Caco-2 (cell line): ENCODE measurements at places on chromosomes 7 and 10. TPM values are rescaled to one million over a fixed set of nuclear protein-coding genes. Genes with fewer than 3 reads are reported as not detected.

Gene ASB13
- 37.0 and 44.8 TPM in 2 replicates for total RNA-seq

Gene NPM3
- 92.6 and 103 TPM in 2 replicates for total RNA-seq

Gene SEMA3C
- 25.8 and 32.1 TPM in 2 replicates for total RNA-seq

Gene CALHM2
- total RNA-seq: 0.52 and 0.58 TPM in 2 replicates

Gene IGF2BP3
- total RNA-seq: 124 and 127 TPM in 2 replicates

GRCh38 chr7:26399736-26400135 is 108.1 kb downstream of the SNX10 start:
- DNase-seq: no peak
- peaks cover 28% of the 10 kb centered on the region for H3K4me1 ChIP-seq
- no peaks in the 10 kb centered on the region for H3K36me3 ChIP-seq
- no peak overlapping the region for H3K4me3 ChIP-seq

GRCh38 chr7:45988405-45989057 is 67.5 kb upstream of the IGFBP3 start:
- H3K36me3 ChIP-seq: no peaks in the 10 kb centered on the region
- DNase-seq: no peak
- no peak overlapping the region for H3K27ac ChIP-seq
- H3K4me3 ChIP-seq: no peak overlapping the region

DNA sequence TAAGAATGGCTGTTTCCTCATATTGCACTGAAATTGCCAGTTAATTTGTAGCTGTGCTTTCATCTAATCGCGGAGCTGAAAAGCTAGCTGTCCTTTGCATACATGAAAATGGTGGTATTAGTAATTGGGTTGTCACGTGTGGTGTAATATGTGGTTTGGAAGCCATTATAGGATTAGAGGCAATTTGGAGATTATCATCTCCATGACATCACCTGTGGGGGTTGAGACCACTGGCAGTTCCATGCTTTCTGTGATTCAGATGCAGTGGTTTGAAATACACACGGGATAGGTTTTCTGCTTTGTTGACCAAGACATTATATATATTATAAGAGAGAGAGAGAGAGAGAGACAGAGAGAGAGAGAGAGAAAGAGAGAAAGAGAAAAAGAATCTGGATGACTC is 180.8 kb downstream of the RAB11FIP2 start:
- no peak overlapping the region for H3K27ac ChIP-seq
- no peaks in the 10 kb centered on the region for H3K27me3 ChIP-seq
- no peaks in the 10 kb centered on the region for H3K36me3 ChIP-seq
- no peaks in the 10 kb centered on the region for H3K4me1 ChIP-seq
- DNase-seq: no peak
- no peak overlapping the region for H3K4me3 ChIP-seq

DNA sequence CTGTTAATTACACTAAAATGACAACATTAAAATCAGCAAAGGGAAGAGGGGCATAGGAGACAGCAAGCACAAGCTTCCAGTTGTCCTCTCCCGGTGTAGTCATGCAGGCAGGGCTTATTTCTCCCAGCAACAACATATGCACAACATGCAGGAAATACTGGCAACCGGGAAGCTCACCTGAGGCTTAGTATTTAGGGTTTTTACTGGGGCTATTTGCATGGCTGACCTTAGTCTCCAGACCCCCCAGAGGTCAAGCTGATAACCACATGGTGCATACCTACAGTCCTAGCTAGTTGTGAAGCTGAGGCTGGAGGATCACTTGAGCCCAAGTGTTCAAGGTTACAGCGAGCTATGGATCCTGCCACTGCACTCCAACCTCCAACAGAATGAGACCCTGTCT is 12.8 kb upstream of the JMJD1C start:
- no peak for DNase-seq
- 0 out of 2 replicates have a peak, but pooled peaks cover 3% of the 10 kb centered on the region for H3K36me3 ChIP-seq
- H3K4me3 ChIP-seq: no peak overlapping the region
- H3K4me1 ChIP-seq: peaks cover 8% of the 10 kb centered on the region
- H3K27me3 ChIP-seq: no peaks in the 10 kb centered on the region

DNA sequence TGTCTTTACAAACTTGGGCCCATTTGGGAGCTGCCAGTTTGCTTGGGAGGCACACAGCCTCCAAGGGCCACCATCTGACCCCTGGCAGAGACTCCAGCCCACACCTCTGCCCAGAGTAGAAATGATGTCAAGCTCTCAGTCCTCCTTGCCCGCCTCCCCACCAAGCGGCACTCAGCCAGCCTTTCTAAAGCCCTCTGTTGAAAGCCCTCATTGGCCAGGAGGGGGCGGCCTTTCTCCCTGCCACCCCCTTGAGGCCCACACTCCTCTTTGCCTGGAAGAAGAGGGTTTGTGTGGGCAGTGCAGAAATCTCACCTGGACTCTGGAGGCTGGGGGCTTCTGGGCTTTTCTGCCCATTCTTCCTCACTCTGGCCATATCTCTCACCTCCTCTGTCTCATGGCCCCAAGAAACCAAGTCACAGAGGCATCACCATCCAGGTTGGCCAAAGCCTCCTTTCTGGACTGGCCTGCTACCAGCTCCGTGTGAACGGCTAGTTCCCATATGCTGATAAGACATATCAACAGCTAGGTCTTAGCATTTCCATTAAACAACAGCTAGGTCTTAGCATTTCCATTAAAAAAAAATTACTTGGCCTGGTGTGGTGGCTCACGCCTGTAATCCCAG is 36.1 kb downstream of the UBTD1 start:
- H3K27ac ChIP-seq: no peak overlapping the region
- peaks cover 7% of the 10 kb centered on the region for H3K4me1 ChIP-seq
- no peaks in the 10 kb centered on the region for H3K36me3 ChIP-seq
- DNase-seq: peak; percentile 39

- H3K36me3 ChIP-seq: peaks cover 3% of the 10 kb centered on the region; the same call in 1 of the 2 replicates
- H3K4me1 ChIP-seq: peaks cover 73% of the 10 kb centered on the region
- no peak for DNase-seq
- no peaks in the 10 kb centered on the region for H3K27me3 ChIP-seq
Measured at GRCh38 chr10:93462371-93462770, 19.8 kb downstream of the MYOF start.

DNA sequence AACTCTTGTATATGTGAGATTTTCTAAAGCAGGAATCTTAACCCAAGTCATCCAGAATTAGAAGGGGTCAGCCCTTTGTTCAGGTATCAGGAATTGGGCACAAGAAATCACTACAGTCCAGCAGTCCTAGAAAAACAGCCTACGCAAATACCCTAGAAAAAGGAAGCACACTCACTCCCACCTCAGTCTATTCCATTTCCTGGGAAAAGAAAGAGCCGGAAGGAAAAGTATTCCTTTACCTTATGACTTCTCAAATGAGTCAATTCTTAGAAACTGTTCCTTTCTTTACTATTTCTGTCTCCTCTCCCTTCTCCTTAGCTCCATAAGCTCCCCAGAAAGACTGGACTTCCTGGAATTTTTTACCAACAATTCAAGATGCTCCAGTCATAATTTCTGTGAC is 62.7 kb downstream of the DNAJC12 start:
- no peaks in the 10 kb centered on the region for H3K36me3 ChIP-seq
- H3K4me3 ChIP-seq: no peak overlapping the region
- no peaks in the 10 kb centered on the region for H3K27me3 ChIP-seq
- no peaks in the 10 kb centered on the region for H3K4me1 ChIP-seq
- DNase-seq: no peak

DNA sequence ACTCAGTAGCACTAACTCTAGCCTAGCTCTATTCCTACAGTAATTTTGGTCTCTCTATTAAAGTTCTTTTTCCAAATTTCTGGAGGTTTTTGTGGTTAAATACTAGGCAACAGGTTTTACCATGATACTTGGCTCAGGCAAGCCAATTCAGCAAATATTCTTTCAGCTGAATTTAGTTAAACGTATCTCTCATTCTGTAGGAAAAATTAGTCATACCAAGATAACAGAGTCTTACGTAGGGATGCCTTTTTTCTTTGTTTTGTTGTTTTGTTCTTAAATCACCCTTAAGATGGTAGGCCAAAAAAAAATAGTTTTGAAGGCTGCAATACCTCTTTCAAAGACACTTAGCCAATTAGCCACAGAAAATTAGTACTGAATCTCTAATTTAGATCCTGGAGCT is 180.5 kb downstream of the MAGI2 start:
- H3K4me1 ChIP-seq: peaks cover 5% of the 10 kb centered on the region; the same call in 1 of the 2 replicates
- DNase-seq: no peak
- H3K36me3 ChIP-seq: no peaks in the 10 kb centered on the region
- no peak overlapping the region for H3K27ac ChIP-seq
- H3K27me3 ChIP-seq: no peaks in the 10 kb centered on the region
- H3K4me3 ChIP-seq: no peak overlapping the region

DNA sequence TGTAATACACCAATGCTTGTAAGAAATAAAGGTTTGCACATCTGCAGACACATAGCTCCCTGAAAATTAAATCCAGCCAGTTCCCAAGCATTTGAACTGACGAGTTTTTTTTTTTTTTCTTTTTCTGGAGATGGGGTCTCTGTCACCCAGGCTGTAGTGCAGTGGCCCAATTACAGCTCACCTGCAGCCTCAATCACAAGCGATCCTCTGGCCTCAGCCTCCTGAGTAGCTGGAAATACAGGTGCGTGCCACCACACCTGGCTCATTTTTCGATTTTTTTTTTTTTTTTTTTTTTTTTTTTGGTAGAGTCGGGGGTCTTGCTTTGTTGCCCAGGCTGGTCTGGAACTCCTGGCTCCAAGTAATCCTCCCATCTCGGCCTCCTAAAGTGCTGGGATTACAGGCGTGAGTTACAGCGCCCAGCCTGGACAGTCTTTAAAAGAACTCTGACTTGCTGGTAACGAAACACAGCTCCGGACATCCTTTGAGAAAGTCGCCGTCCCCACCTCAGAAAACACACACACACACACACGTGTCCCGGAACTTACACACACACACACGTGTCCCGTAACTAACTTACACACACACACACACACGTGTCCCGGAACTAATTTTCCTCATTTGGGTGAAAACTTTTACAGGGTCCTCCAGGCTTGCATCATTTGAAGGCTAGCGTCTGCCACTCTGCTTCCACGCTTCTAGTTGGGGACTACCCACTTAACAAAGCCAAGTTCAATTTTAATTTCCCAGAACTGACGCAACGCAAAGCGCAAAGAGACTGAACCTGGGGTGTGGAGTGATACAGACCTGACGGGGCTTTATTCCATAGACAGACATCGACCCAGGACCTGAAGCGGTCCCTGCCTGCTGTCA is 18.6 kb downstream of the OCM2 start:
- H3K27me3 ChIP-seq: no peaks in the 10 kb centered on the region
- H3K27ac ChIP-seq: peak overlapping the region; percentile 88
- no peaks in the 10 kb centered on the region; the same call in 1 of the 2 replicates for H3K36me3 ChIP-seq
- DNase-seq: no peak
- H3K4me3 ChIP-seq: peak overlapping the region; percentile 82

- H3K36me3 ChIP-seq: no peaks in the 10 kb centered on the region
- H3K4me3 ChIP-seq: no peak overlapping the region
- H3K4me1 ChIP-seq: peaks cover 20% of the 10 kb centered on the region
- H3K27ac ChIP-seq: peak overlapping the region; percentile 30
Measured at GRCh38 chr7:106064771-106065574, 47.1 kb downstream of the SYPL1 start.

DNA sequence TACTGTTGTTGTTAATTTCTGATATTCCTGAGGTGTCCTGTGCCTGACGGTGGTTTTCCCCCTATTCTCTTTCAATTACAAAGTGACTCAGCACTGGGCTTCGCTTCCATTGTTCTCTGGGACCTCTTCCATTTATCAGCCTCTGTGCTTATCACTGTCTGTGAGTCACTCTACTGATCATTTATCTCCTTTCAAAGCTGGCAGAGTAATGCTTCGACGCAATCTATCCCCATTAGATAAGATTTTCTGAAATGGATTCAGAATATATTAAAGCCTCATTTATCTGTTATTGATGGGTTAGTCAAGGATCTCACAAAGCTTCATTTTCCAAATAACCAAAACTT is 679.2 kb downstream of the SDK1 start:
- DNase-seq: no peak
- no peaks in the 10 kb centered on the region for H3K36me3 ChIP-seq
- 0 out of 2 replicates have a peak, but pooled peaks cover 9% of the 10 kb centered on the region for H3K4me1 ChIP-seq
- H3K4me3 ChIP-seq: no peak overlapping the region
- H3K27me3 ChIP-seq: no peaks in the 10 kb centered on the region

DNA sequence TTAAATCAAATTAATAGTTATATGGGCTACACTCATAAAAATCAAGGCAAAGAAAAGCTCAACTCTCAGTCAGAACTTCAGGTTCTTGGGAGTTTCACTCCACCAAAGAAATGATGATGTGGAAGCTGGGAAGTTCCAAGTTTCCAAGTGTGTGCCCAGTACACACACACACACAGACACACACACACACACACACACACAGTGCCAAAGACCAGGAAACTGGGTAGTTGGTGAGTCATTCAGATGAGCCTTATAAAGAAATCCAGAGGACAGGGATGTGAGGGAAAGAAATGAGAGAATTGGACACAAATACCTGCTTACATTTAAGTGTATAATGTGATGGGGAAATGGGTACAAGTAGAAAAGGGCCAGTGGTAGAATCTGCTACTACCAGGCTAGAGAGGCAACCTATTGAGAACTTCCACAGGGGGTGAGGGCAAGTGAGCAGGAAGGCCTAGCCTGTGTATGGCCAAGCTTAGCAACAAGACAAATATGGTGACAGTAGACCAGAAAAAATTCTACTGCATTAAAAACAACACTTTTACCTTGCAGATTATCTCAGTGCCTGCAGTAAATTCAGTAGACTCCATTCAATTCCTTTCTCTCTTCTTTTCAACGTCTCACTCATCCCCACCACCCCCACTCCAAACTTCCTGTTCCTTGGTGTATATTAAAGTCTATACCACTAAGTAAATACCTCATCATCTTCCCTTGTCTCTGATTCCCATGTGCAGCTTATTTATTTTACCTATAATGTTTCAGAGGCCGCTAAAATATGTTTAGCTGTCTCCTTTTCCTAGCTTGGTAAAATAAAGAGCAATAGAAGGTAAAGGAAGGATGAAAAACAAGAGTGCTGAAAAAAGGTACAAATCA is 95.0 kb downstream of the CABCOCO1 start:
- H3K27me3 ChIP-seq: no peaks in the 10 kb centered on the region
- H3K4me1 ChIP-seq: peaks cover 30% of the 10 kb centered on the region
- H3K36me3 ChIP-seq: no peaks in the 10 kb centered on the region

GRCh38 chr7:125326666-125327255 is 397.1 kb upstream of the POT1 start:
- no peaks in the 10 kb centered on the region for H3K27me3 ChIP-seq
- no peak overlapping the region for H3K4me3 ChIP-seq
- H3K36me3 ChIP-seq: no peaks in the 10 kb centered on the region
- no peak for DNase-seq

- H3K36me3 ChIP-seq: no peaks in the 10 kb centered on the region
- H3K27ac ChIP-seq: no peak overlapping the region
- no peaks in the 10 kb centered on the region for H3K4me1 ChIP-seq
Measured at GRCh38 chr7:100369105-100369504, 4.2 kb upstream of the PILRA start.

- no peak for DNase-seq
- no peaks in the 10 kb centered on the region for H3K36me3 ChIP-seq
- no peaks in the 10 kb centered on the region for H3K27me3 ChIP-seq
- no peaks in the 10 kb centered on the region for H3K4me1 ChIP-seq
- no peak overlapping the region for H3K4me3 ChIP-seq
- no peak overlapping the region for H3K27ac ChIP-seq
Measured at GRCh38 chr7:27430105-27430504, 187.5 kb downstream of the EVX1 start.

- H3K4me3 ChIP-seq: no peak overlapping the region
- H3K27ac ChIP-seq: peak overlapping the region; percentile 58
- no peak for DNase-seq
- 0 out of 2 replicates have a peak, but pooled peaks cover 5% of the 10 kb centered on the region for H3K4me1 ChIP-seq
Measured at GRCh38 chr10:119775529-119775928, 49.7 kb downstream of the INPP5F start.
